ENCODE measurements at places on chromosomes 7 and 10. TPM values are rescaled to one million over a fixed set of nuclear protein-coding genes. Genes with fewer than 3 reads are reported as not detected.

PTPN12 gene
- 34.0 TPM for total RNA-seq

MAGI2 gene
- 2.4 TPM for total RNA-seq

SYT15 gene
- total RNA-seq, result 2.4 TPM

CPVL gene
- 24.2 TPM for total RNA-seq

HELLS gene
- total RNA-seq, result 0.66 TPM

SEC24C gene
- 44.8 TPM for total RNA-seq

DNA sequence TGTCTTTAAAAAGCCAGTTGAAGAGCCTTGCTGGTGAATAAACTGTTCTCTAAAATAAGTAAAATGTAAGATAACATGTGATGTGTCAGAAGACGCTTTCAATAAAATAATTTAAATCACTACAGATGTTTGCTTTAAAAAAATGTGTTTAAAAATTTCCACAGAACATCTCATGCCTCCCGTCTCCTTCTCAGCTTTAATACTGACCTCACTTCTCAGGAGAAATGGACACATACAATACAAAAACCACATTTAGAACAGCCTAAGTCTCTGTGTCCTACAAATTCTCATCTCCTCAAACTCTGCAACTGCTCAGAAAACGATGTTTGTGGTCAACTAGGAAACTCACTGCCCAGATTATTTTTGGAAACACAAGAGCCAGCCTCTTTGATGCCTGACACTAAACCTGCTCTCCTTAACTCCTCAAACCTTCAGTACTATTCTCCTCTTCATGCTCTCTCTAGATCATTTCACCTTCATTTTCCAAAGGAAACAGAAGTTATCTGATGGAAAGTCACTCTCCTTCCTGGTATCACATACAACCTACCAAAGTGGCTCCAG lies 120.3 kb downstream of the ZNF438 start:
- DNase-seq, result no peak

- DNase-seq, result no peak
Measured at GRCh38 chr7:69180662-69181061, 417.6 kb upstream of the AUTS2 start.

DNA sequence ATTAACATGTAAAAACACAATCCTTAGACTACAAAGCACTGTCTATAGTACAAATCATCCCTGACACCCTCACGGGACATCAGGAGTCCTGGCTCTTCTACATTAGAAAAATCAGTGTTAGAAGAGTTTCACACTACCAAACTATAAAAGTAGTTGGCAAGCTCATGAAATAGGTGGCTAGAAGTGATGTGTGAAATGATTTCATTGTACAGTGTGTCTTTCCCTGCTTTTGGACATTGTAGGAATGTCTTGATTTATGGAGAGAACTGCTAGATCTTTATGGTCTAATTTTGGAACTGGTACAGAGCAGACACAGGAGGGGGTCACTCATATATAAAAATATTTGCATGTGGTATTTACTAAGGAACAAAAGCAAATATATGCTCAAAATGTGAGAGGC lies 33.2 kb downstream of the SEMA3A start:
- no peak for DNase-seq

DNA sequence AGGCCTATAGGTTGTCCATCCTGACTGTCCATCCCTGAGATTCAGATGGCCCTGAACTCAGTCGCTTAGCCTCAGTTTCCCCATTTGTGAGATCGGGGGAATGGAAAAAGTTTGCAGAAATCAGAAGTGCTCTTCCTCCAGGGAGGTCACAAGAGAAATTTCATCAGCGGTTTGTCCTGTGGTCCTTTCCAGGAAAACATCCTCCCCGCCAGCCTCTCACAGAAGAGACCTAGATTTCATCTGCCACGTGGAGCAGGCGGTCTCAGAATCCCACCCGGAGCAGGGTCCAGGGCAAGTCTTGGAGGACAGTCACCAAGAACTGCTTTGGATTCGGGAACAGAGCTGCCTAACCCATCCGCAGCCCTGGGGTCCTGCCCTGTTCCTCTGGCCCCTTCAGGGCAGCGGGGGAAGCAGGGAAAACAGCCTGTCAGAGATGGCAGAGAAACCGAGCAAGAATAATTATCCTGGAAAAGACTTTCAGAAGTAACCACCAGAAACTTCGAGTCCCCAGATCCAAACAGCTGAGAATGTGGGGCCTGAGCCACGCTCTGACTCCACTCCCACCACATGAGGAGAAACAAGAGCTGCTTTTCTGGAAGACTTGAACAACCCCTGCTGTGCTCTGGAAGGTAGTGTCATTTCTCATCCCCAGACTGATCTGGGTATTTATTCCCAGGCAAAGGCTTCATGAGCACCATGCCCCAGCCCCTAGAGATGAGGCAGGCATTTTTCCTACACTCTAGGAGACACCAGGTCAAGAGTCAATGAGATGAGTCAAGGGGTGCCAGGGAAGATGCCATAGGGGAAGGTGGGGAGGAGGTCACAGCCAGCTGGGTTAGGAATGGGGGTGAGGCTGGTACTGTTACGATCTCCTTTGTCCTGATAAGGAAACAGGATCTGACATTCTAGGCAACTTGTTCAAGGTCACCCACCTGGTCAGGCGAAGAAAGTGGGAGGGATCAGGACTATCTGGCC lies 1.1 kb upstream of the TNS3 start:
- no peak for DNase-seq

DNA sequence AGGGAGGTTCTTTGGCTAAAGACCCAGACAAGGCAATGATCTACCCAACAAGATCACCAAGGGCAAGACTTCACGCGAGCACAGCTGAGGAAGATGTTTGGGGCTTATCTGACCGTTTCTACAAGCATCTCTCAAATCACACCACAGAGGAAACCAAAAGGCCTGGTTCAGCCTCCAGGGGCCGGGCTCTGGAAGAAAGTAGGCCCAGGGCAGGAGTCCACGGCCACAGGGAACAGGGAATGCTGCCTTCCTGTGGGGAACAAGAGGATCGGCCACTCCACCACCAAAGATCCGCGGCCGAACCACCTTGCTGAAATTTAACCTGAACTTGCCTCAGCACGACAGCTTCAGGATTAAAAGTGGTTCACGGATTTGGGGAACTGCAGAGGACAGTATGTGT lies 332.5 kb downstream of the PTPRN2 start:
- DNase-seq, result no peak

DNA sequence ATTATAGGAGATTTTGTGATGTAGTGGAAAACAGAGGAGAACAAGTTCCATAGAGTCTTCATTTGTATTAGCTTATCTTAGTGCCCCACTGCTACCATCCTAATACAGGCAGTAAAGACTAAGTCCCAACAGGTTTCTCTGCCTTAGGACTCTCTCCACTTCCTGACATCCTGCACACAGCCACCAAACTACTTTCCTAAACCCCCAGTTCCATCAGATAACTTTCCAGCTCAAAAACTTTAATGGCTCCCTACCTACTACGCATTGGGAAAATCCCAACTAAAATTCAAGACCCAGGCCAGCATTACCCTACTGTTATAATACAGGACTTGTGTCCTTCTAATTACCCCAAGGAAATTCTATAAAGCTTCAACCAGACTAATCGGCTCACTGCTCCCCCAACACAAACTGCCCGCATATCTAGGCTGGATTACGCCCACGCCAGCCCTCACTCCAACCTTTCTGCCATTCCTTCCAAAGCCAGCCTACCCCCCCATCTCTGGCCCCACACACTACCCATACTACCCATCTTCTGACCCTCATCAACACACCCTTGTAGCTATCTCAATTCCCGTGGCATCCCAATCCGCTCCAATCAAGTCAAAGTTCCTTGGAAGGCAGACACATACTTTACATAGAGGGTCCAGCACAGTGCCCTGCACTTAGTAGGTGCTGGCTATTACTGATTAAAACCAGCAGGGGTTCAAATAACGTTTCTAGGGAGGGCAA lies 1.4 kb downstream of the IDE start:
- DNase-seq, result no peak

GRCh38 chr7:495761-496321 lies 23.8 kb downstream of the PDGFA start:
- DNase-seq, result peak; percentile 9

DNA sequence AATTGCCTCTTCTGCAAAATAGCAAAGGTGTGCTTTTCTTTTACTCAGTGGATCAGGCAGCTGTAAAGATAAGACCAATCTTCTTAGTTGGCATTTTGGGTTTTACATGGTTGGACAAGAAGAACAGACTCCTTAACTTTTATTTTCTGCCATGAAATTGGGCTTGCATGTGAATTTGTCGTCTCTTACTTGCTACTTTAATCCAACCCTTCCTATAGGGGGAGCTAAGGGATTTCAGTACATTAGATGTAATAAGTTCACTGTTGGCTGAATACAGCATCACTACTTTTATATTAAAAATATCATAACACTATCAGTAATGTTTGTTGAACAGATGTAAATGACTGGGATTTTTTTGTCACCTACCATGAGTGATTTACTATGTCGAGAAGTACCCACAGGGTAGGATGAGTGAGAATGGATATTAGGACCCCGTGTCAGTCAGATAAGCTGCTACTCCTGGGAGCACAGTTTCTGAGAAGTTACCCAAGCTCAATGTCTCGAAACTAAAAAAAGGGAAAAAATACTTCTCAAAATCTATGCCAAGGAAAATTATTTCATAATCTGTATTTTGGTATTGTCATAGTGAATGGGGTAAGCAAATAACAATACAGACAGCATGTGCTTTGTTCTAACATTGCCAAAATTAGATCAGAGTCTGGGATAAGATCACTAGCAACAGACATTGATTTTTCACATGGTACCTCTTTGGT lies 127.4 kb upstream of the AGR3 start:
- DNase-seq, result no peak

DNA sequence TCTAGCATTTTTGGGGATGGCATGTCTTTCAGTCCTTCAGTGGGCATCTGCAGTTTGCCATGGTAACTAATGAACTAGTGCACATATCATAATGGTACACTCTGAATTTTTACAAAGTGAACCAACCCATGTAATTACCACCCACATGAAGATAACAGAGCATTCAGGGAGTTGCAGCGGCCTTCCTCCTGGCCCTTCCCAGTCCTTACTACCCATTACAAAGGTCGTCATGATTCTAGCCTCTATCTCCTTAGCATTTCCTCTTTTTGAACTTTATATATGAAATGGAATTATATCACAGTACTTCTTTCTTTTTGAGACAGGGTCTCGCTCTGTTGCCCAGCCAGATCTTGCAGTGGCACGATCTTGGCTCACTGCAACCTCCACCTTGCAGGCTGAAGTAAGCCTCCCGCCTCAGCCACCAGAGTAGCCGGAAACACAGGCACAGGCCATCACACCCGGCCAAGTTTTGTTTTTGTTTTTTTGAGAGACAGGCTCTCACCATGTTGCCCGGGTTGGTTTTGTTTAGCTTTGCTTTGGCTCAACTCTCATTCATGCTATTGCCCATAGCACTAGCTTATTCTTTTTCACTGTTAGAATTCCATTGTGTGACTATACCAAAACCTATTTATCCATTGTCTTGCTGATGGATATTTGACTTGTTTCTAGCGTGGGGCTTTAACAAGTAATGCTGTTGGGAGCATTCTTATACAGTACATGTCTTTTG lies 79.2 kb downstream of the APBB1IP start:
- DNase-seq, result no peak

GRCh38 chr7:108222236-108222892 lies 92.2 kb upstream of the LAMB4 start:
- DNase-seq, result no peak

- no peak for DNase-seq
Measured at GRCh38 chr10:47287365-47287802, 12.6 kb upstream of the GDF10 start.

GRCh38 chr10:58587676-58588075 lies 75.0 kb downstream of the BICC1 start:
- DNase-seq, result no peak

DNA sequence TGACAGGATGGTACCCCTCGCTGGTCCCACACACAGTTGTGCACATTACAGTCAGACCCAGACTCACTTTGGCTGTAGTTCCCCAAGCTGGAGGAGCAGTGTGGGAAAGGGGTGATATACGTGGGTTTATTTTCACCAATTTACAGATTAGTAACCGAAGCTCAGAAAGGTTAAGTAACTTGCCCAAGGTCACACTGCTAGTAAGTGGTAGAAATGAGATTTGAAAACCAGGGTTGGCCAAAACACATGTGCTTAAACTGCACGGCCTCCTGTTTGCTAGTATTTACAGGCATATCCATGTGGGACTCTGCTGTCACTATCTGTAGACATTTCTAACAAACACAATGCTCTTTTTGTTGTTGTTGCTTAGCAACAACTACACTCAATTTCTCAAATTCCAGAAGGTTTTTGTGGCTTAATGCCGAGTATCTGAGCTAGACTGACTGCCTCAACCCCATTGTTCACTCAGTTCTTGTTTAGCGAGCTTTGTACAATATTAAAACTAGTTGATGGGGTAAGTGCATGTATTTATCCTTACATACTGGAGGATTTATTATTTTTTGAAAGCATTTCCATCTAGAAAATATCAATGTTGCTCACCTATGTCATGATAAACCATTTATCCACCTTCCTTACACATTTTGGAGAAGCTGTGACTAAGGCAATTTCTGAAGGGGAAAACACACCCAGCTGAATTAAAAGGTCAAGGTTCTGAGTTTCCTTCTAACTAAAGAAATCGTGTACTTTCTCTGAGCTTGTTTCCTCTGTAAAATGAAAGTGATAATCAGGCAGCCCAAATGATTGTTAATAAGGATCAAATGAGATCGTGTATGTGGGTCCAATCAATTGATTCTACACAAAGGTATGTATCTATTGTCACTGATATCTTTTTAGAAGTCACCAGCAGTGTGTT lies 5.3 kb upstream of the TMEM139 start:
- DNase-seq, result no peak

- peak; percentile 52 for DNase-seq
Measured at GRCh38 chr10:43229208-43230061, 37.4 kb downstream of the RASGEF1A start.
